K562 (cell line): ENCODE measurements at places on chromosomes 3 and 15.

DNA sequence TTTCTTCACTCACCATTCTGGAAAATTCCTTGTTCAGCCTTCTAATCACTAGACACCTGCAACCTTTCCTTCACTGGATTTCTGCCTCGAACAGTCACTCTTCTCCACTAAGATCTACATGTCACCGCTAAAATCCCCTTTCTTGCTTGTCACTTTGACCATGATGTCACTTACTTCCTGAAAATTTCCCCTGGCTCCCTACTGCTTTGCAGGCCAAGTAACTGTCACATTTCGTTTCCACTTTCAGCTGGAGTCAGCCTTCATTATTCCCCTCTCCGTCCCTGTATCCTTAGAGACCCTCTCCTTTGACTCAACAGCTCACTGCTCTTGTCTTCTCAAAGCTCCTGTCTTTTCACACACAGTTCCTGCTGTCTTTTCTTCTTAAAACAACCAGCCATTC lies 15.9 kb downstream of the CHL1 start:
- no peak for DNase-seq

DNA sequence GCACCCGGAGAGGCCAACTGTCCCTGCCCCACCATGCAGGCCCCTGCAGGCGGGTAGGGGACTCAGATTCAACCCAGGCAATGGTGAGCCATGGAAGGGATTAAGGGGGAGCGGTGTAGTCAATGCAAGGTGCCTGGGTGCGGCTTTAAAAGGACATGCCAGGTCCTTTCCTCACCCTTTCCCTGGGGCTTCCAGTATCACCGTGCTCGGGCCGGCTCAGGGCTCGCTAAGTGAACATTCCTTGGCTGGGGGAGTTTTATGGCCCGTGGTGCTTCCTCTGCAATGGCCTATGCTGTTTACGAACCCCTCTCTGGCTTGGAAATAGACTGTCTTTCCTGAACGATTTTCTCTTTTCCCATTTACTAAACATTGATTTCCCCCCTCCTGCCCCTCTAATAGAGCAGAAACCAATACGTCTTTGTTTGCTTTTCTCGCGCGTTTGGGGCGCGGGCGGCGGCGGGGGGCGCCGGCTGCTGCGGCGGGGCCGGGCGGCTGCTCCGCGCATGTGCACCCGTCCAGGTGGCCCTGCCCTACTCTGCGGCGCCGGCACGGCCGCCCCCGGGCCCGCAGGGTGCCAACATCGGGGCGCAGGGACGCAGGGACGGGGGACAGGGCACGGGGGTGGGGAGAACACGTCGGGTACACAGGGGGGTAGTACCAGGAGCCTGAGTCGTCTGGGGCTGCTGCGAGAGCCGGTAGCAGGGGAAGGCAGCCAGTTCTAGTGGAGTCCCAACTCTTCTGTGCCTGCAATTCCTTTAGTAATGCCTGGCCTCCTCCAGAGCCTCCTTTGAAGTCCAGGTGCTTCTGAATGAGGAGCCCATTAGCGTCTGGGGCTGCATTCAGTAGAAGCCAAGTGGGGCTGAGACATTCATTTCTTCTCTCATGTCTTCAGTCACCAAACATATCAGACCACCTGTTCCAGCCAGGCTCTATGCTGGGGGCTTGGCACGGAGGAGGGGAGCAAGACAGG lies 26.9 kb upstream of the CACNA2D2 start:
- no peak for DNase-seq

- no peak for DNase-seq
Measured at GRCh38 chr3:64086479-64087252, 63.4 kb upstream of the PSMD6 start.

- DNase-seq, result no peak
Measured at GRCh38 chr15:99906793-99907192, 173.6 kb upstream of the LYSMD4 start.

- no peak for DNase-seq
Measured at GRCh38 chr3:72035606-72036005, 250.7 kb upstream of the PROK2 start.

DNA sequence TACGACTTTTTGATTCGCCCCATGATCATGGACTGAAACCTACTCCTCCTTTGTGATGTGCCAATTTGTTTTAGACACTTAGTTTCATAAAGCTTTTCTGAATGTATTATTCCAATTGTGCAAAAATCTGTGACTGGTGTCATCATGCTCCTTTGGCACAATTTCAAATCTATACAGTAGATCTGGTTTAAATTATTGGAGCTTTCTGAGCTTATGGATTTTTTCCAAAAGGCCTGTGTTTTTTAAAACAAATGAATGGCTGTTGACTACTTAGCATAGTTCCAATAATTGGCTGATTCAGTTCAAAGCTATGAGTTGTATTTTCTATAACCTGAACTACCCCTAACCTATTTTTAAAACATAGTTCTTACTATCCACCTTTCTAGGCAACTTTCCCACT lies 282.7 kb downstream of the CNTN3 start:
- no peak for DNase-seq
